Liver (tissue), 10 donors: ENCODE measurements at places on chromosomes 3 and 15. TPM values are rescaled to one million over a fixed set of nuclear protein-coding genes. Genes with fewer than 3 reads are reported as not detected.

Gene NME9
- total RNA-seq, result not detected

DNA sequence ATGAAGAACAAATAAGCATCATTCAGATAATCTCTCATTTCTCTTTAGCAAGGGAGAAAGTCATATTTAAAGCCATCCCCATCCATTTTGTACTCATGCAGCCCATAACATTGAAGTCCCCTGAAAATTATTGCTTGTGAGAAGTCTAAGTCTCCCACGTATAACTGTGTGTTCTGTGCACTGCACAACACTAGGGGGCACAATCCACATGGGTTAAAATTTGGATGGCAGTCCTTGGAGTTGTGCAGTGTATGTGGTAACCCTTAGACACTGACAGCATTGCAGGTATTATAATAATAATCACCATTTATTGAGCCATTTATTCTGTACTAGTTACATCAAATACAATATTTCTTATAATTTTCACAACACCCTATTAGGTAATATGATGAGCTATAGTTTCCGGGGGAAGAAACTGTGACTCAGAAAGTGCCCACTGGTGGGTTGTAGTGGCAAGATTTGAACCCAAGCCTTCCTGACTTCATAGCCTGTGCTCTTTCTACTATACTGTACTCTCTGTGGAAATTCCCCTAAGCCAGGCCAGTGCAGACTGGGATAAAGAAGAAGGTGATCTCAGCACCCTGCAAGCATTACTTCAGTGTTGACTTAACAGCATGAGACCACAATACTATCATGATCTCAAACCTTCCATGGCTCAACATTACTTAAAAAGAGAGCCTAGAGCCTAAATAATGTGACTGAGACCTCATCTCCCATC is 15.7 kb downstream of the KCNAB1 start:
- no peak for DNase-seq

Gene ST8SIA2
- not detected for total RNA-seq

Gene ECE2
- total RNA-seq, result not detected

Gene ZNF385D
- total RNA-seq, result 0.50 TPM

Gene CHD2
- total RNA-seq, result 70.5 TPM

GRCh38 chr3:145333931-145334330 is 827.1 kb downstream of the PLOD2 start:
- DNase-seq, result no peak

- no peak for DNase-seq
These were observed 44.4 kb downstream of the PCOLCE2 start for GRCh38 chr3:142844339-142844977.
